Caco-2 (cell line): ENCODE measurements at places on chromosomes 13 and 19. TPM values are rescaled to one million over a fixed set of nuclear protein-coding genes. Genes with fewer than 3 reads are reported as not detected.

DNA sequence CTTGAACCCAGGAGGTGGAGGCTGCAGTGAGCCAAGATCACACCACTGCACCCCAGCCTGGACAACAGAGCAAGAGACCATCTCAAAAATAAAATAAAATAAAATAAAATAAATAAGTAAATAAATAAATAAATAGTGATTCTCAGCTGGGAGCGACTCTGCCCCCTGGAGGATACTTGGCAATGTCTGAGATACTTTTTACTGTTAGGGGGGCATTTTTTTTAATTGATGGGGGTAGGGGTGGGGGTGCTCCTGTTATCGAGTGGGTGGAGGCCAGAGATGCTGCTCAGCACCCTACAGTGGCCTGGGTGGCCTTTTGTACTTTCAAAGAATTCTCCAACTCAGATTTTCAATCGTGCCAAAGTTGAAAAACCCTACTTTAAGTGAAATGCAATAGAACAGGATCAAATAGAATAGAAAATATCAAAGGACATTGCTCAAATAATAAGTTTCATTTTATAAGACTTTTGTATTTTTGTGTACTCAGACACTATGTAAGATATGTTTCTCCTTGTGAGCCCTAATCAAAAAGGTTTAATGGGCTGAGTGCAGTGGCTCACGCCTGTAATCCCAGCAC lies 7.1 kb upstream of the CLPP start:
- H3K27me3 ChIP-seq, result no peaks in the 10 kb centered on the region
- no peak overlapping the region for H3K4me3 ChIP-seq
- no peak overlapping the region for H3K27ac ChIP-seq
- H3K36me3 ChIP-seq, result no peaks in the 10 kb centered on the region

GRCh38 chr19:12075538-12076139 lies 11.1 kb downstream of the ZNF844 start:
- H3K4me3 ChIP-seq, result no peak overlapping the region
- H3K27me3 ChIP-seq, result no peaks in the 10 kb centered on the region
- H3K27ac ChIP-seq, result no peak overlapping the region
- no peak for DNase-seq
- H3K36me3 ChIP-seq, result no peaks in the 10 kb centered on the region

GRCh38 chr19:49359851-49360820 lies 2.1 kb downstream of the TEAD2 start:
- H3K27ac ChIP-seq, result no peak overlapping the region
- H3K36me3 ChIP-seq, result no peaks in the 10 kb centered on the region
- DNase-seq, result no peak
- no peaks in the 10 kb centered on the region; the same call in 1 of the 2 replicates for H3K27me3 ChIP-seq
- H3K4me3 ChIP-seq, result no peak overlapping the region
- H3K4me1 ChIP-seq, result peaks cover 8% of the 10 kb centered on the region; the same call in 1 of the 2 replicates

GRCh38 chr19:10222201-10222890 lies 8.8 kb downstream of the S1PR2 start:
- no peak overlapping the region for H3K27ac ChIP-seq
- H3K36me3 ChIP-seq, result no peaks in the 10 kb centered on the region
- no peaks in the 10 kb centered on the region for H3K4me1 ChIP-seq
- H3K4me3 ChIP-seq, result no peak overlapping the region
- DNase-seq, result no peak

The APBA3 gene
- 22.1 and 23.5 TPM in 2 replicates for total RNA-seq

The FFAR2 gene
- total RNA-seq, result not detected in 2 replicates
